ENCODE measurements at places on chromosomes 7 and 10.

DNA sequence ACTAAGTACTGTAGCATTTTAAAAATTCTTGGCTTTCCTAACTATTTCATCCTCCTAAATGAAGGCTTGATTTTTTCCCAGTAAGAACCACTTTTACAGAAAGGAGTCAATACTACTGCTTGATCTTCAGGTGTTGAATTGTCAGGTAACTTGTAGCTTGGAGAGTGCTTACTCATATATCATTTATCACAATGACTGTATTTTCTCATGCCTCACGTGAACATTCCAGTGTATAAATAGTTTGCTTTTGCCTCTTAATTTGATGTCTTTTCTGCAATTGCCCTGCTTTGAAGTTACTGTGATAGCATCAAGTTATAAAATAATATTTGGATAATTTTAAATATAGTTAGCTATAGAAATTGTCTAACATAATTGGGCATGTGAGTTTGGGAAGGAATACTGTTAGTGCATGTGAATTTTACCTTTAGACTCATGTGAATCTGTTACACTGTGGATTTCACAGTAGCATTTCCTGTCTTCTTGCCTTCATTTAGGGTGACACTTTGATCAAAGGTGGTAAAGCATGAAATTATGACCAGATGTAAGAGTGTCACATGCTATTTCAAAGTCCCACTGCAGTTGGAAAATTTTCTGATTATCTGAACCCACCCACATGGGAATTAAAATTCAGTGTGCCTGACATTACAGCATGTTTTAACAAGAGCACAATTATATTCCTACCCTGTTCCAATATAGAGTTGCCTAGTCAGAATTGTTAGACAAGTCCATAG is 962.8 kb downstream of the DNAJB9 start:
- DNase-seq, result no peak

- peak; percentile 27 for DNase-seq
These were observed 48.9 kb downstream of the IRF5 start for GRCh38 chr7:128986609-128987008.

DNA sequence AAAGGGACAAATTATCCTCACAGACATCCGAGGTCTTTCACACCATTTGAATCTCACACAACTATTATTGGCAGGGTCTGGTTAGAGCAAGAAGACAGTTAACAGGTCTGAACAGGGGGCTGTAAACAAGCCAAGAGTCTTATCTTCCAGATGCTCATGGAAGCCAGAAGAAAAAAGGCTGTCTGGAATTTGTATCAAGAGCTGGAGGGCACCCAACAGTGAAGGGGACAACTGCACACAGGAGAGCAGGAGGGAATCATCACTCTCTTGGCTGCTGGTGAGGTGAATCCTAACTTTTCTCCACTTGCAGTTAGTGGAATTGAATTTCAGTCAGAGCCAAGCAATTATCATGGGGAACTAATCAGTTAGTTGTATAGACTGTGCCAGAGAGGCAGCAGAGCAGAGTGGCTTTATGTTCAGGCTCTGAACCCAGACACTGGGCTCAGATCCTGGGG is 880.2 kb upstream of the AUTS2 start:
- DNase-seq, result no peak

DNA sequence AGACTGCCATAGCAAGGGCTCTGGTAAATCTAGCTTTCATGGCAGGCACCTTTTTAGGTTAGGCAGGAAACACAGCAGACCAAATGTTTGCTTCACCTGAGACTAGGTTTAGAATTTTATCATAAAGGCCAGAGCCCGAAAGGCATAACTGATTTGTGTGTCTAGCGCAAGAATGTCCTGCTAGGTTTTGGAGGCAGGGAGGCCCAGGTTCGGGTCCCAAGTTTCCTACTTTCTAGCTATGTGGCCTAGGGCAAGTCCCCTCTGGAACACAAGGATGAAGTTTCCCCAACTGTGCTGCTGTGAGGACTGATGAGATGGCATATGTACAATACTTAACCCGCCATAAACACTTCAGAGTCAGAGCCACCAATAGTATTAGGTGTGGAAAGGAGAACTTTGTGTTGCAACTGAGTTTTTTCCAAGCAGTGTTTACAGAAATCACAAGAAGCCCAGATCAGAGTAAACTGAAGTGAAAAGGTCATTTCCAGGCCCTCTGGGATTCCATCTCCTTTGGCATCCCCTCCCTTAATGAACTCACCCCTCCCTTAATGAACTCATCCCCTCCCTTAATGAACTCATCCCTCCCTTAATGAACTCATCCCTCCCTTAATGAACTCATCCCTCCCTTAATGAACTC is 244.9 kb downstream of the SKAP2 start:
- DNase-seq, result no peak

GRCh38 chr10:34530778-34531177 is 284.3 kb downstream of the PARD3 start:
- DNase-seq, result no peak

DNA sequence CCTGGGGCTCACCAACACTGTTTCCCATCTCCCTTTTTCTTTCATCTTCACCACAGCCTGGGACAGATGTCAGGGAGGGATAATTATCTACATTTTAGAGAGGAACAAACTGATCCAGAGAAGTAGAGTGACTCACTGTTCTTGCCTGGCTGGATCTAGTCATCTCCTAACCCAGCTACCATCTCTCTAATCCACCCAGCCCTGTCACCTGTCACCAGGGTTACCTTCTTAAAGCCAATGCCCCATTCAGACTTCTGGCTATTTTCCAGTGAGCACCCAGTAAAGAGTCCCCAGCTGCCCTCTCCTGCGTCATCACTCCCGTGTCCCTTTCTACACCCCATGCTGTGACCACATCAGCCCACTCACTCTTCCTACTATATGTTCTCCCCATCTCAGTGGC is 68.4 kb upstream of the DUSP5 start:
- no peak for DNase-seq

- peak; percentile 35 for DNase-seq
These were observed 101.8 kb upstream of the MKLN1 start for GRCh38 chr7:131225619-131226513.

DNA sequence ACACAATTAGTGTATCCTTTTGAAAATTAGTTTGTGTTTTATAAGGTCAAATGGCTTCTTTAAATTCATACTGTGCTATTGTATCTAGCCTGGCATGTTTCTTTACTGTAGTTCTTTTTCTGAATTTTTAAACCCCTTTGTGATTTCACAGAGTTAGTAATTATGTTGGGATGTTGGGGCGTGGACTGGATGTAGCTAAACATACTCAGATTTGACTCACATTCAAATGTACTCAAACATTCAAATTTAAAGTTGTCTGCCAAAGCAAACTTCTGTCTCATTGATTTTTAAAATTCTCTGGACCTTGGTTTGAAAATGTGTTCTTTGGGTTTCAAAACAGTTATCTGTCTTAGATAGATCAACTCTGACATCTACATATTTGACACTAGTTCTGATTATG is 7.2 kb upstream of the NRP1 start:
- no peak for DNase-seq

DNA sequence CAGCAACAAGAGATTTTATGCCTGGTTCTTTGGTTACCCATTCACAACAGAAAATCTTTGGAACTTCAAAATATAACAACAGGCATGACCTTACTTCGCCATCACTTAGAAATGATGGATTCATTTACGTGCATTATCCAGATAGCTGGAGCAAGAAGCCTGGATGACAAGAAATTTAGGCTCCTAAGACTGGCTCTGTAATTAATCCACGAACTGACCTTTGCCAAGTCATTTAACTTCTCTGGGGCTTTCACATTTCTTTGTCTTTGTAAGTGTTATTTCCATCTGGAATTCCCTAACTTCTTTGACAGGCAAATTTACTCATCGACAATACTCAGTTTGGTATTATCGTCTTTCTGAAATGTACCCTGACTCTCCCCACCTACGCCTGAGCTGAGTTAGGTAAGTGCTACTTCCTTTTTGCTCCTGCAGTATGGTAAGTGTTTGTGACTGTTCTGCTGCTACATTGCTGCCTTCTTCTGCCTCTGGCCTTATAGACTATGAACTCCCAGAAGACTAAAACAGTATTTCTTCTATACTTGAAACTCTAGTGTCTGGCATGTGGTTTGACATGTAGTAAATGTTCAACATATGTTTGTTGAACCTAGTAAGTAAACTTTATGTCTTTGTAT is 5.5 kb upstream of the MDFIC start:
- DNase-seq, result no peak

DNA sequence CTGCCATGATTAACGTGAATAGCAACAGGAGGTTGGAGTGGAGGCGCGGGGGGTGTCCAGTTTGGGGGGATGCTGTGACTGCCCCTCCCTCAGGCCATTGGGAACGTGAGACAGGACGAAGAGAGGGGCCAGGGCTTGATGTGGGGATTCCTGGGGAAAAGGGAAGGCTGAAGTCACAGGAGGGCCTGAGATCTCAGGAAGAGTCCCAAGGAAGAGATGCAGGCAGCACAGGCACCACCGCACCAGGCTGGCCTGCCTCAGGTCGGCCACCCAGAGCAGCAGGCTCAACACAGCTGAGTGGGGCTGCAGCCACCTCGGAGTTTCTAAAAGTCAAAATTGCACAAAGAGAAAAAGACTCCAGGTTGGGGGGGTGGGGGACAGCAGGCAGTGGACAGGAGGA is 86.7 kb downstream of the SLIT1 start:
- DNase-seq, result no peak
